ENCODE measurements at places on chromosomes 3 and 15.

GRCh38 chr3:119880966-119881365, 99.1 kb downstream of the NR1I2 start:
- H3K4me3 ChIP-seq, result no peak overlapping the region
- DNase-seq, result no peak
- no peaks in the 10 kb centered on the region for H3K27me3 ChIP-seq
- no peak overlapping the region for H3K27ac ChIP-seq
- H3K36me3 ChIP-seq, result peaks cover 17% of the 10 kb centered on the region

DNA sequence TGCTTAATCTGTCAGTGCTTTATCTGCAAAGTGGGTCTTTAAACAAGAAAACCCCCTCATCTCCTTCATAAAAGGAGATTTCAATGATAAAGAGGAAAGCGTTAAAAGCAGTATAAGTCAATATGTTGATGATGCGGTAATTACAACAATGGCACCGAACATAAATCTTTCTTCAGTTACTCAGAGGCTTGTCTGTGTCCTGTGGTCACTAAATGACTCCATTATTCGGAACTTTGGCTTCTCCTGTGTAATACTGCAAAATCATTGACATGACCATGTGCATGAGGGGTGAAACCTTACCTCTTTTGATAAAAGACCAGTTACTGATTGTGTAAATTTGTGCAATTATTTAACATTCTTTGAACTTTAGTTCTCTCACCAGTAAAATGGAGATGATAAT, 4.8 kb upstream of the USP3 start:
- no peak for DNase-seq
- no peaks in the 10 kb centered on the region for H3K36me3 ChIP-seq
- H3K4me1 ChIP-seq, result peaks cover 32% of the 10 kb centered on the region
- no peak overlapping the region for H3K4me3 ChIP-seq
- no peaks in the 10 kb centered on the region for H3K27me3 ChIP-seq

DNA sequence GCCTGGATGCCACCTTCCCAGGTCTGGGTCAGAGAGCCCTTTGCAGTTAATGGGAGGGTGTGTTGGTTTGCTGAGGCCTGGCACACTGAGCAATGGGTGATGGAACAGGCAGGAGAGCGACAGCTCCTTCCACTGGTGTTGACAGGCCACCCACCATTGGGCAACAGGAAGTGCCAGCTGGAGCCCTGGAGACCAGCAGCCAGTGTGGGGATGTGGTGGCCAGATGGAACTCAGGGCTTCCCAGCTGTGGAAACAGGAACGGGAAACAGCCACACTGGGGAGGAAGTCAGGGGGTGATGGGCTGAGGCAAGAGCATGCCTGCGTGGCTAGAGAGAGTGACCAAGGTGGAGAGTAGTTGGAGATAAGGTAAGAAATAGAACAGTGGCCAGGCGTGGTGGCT, 9.3 kb downstream of the PSTPIP1 start:
- no peak overlapping the region for H3K27ac ChIP-seq
- DNase-seq, result peak; percentile 78
- H3K4me1 ChIP-seq, result no peaks in the 10 kb centered on the region
- H3K36me3 ChIP-seq, result no peaks in the 10 kb centered on the region
- no peaks in the 10 kb centered on the region for H3K27me3 ChIP-seq

- no peak overlapping the region for H3K4me3 ChIP-seq
- H3K36me3 ChIP-seq, result no peaks in the 10 kb centered on the region
- peaks cover 29% of the 10 kb centered on the region for H3K4me1 ChIP-seq
- no peaks in the 10 kb centered on the region for H3K27me3 ChIP-seq
These were observed 274.7 kb downstream of the CD47 start for GRCh38 chr3:107816107-107816506.

- no peaks in the 10 kb centered on the region for H3K27me3 ChIP-seq
- peak overlapping the region; percentile 96 for H3K27ac ChIP-seq
- no peak overlapping the region for H3K4me3 ChIP-seq
- DNase-seq, result peak; percentile 86
- no peaks in the 10 kb centered on the region for H3K4me1 ChIP-seq
These were observed 25.3 kb downstream of the LPP start for GRCh38 chr3:188179006-188179966.

GRCh38 chr3:193987186-193987585, 148.8 kb upstream of the HES1 start:
- H3K27me3 ChIP-seq, result peaks cover 15% of the 10 kb centered on the region
- H3K27ac ChIP-seq, result no peak overlapping the region
- no peak overlapping the region for H3K4me3 ChIP-seq
- H3K4me1 ChIP-seq, result peaks cover 6% of the 10 kb centered on the region
- no peak for DNase-seq

- H3K4me1 ChIP-seq, result no peaks in the 10 kb centered on the region
- H3K36me3 ChIP-seq, result no peaks in the 10 kb centered on the region
- no peak overlapping the region for H3K4me3 ChIP-seq
- DNase-seq, result no peak
- no peak overlapping the region for H3K27ac ChIP-seq
These were observed 4.9 kb downstream of the NANOGP8 start for GRCh38 chr15:35080226-35080625.

GRCh38 chr3:12662593-12663400, 1.1 kb downstream of the RAF1 start:
- H3K4me3 ChIP-seq, result peak overlapping the region; percentile 92
- DNase-seq, result peak; percentile 66
- H3K27me3 ChIP-seq, result no peaks in the 10 kb centered on the region
- no peaks in the 10 kb centered on the region for H3K36me3 ChIP-seq

DNA sequence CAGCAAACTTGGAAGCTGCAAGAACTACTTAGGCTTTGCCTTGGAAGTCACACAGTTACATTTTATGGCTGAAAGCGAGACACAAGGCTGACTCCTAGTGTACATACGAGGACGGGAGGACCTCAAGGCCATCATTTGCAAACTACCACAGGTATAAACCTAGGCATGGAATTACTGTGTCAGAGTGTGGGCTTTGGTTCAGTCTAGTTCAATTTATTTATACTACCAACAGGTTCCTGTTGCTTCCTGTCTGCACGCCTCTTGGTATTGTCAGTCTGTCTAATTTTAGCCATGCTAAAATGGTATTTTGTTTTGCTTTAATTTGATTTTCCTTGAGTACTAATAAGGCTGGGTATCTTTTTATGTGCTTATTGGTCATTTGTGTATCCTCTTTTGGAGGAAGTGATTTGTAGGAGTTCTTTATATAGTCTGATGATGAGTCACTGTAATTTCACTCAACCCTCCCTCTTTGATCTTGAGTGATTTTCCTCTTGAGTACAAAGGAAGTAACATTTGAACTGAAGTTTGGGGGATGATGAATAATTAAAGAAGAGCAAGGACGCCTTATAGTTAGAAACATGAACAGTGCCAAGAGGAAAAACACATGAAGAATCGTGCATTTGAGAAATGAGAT, 8.2 kb downstream of the ANKRD34C start:
- H3K27me3 ChIP-seq, result no peaks in the 10 kb centered on the region
- no peaks in the 10 kb centered on the region for H3K36me3 ChIP-seq
- no peak overlapping the region for H3K4me3 ChIP-seq
- no peak overlapping the region for H3K27ac ChIP-seq
- no peaks in the 10 kb centered on the region for H3K4me1 ChIP-seq
- no peak for DNase-seq

DNA sequence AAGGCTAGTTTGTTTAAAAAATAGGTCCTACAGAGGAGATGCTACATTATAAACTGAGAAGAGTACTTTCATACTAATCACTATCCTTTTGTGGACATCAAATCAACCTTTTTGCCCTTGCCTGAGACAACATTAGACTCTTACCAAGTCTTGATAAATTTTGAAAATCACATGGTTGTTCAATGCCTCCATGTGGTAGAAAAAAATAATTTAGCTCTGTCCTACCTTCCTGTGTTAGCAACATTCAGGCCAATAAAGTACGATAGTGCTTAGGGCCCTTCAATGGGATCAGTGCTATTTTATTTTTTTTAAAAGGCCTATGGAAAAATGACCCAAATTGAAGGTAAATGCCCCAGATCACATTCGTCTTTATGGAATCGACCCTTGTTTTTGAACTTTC, 5.0 kb upstream of the UBE2E1 start:
- no peak overlapping the region for H3K4me3 ChIP-seq
- H3K27ac ChIP-seq, result no peak overlapping the region
- DNase-seq, result no peak
- no peaks in the 10 kb centered on the region for H3K4me1 ChIP-seq
- no peaks in the 10 kb centered on the region for H3K27me3 ChIP-seq
- no peaks in the 10 kb centered on the region for H3K36me3 ChIP-seq

DNA sequence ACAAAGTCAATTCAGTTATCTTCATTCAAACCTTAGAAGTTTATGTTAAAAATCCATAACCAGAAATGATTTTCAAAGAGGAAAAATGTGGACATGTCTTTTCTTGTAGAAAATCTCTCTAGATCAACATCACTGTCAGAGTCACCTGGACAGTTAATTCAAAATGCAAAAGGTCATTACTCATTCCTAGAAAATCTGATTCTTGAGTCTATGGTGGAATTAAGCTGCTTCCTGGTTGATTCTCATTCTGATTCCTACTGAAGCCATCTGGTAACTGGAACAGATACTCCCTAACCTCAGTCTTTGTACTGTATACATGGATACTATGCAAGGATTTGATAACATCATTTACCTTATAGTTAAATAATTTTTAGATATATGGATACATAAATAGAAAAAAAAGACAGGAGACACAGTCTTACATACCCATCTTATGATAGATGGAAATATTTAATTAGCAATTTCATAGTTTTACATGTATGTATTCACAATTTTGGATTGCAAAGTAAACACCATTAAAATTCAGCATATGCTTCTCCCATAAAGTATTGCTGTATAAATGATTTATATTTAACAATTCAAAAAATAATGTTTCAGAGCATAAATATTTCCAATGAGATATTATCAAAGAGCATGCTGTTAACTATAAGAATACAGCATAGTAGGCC, 693.2 kb upstream of the CCDC54 start:
- no peak overlapping the region for H3K4me3 ChIP-seq
- H3K36me3 ChIP-seq, result no peaks in the 10 kb centered on the region
- no peaks in the 10 kb centered on the region for H3K4me1 ChIP-seq

DNA sequence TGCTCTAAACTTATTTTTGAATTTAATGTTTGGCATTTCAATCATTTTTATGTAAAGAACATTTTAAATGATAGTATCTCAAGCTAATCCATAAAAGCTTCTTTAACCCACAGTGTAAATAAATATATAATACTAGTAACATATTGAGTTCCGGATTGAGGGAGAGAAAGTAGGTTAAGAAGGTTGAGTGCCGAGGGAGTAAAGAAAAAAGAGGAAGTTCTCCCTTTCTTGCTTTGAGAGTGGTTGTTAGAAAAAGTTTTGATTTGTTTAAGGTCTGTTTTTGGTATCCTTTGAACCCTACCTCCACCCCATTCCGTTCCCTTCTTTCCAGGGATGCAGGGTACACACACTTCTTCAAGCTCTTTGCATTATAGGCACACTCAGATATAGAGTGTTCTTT, 130.8 kb downstream of the VPS8 start:
- H3K4me1 ChIP-seq, result no peaks in the 10 kb centered on the region
- peaks cover 14% of the 10 kb centered on the region for H3K36me3 ChIP-seq
- no peaks in the 10 kb centered on the region for H3K27me3 ChIP-seq
- no peak overlapping the region for H3K4me3 ChIP-seq

DNA sequence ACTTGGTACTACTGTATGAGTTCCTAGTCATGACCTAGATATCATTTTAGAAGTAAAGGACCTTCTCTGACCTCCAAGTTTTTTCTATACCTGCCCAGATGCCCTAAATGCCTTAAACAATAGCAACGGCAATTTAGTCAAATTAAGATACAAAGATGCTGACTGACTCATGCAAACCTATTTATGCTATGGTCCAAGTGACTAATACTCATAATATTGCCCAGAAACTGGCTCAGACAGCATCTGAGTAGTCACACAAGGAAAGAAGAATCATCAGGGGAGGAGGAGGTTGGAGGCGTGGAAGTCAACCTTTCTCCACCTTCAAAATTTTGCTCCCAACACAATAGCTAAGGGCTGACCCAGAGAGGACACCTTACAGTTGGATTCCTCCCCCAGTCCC, 6.8 kb downstream of the FYCO1 start:
- peaks cover 10% of the 10 kb centered on the region for H3K36me3 ChIP-seq
- no peak for DNase-seq
- no peaks in the 10 kb centered on the region for H3K27me3 ChIP-seq
- peak overlapping the region; percentile 99 for H3K27ac ChIP-seq

DNA sequence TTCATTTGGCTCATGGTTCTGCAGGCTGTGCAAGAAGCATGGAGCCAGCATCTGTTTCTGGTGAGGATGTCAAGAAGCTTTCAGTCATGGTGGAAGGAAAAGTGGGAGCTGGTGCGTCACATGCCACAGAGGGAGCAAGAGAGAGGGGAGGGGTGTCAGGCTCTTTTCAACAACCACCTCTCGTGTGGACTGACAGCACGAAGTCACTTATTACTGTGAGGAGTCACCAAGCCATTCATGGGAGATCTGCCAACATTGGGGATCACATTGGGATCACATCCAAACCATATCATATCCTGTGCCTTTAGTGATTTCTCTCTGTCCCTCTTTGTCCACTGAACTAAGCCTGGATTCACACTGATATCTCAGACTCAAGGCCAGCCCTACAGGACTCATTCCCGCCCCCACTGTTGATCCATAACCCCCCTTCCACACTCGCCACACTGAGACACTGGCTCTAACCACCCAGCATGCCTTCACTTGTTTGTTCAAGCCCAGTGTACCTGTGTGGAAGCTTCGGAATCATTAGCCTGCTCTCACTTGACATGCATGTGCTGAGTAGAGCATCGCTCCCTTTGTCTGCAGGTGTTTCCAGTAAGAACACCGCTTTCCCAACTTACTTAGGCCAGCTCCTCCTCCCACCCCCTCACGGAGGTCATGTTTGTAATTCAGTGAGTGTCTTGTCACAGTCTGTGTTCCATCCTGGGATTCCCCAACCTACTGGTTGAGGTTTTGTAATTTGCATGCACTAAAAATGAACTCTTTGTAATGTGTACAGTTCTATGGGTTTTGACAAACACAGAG, 132.2 kb downstream of the KLF13 start:
- no peaks in the 10 kb centered on the region for H3K36me3 ChIP-seq
- no peak overlapping the region for H3K4me3 ChIP-seq
- H3K27ac ChIP-seq, result no peak overlapping the region
- DNase-seq, result no peak

Data from tibial artery (tissue), 4 donors.